ENCODE measurements at places on chromosomes 11 and 22. TPM values are rescaled to one million over a fixed set of nuclear protein-coding genes. Genes with fewer than 3 reads are reported as not detected.

TUBA8 gene
- total RNA-seq: 0.81 TPM

FOXRED1 gene
- 14.6 TPM for total RNA-seq

MPZL2 gene
- total RNA-seq: 8.6 TPM

ART1 gene
- 1.1 TPM for total RNA-seq

- peak; percentile 86 for DNase-seq
- H3K27me3 ChIP-seq: no peaks in the 10 kb centered on the region
- H3K4me1 ChIP-seq: peaks cover 32% of the 10 kb centered on the region
- no peak overlapping the region for H3K4me3 ChIP-seq
Measured at GRCh38 chr22:35582861-35583670, 34.1 kb downstream of the MB start.

- DNase-seq: no peak
- H3K27me3 ChIP-seq: no peaks in the 10 kb centered on the region
Measured at GRCh38 chr11:35511666-35512065, 13.8 kb downstream of the PAMR1 start.

GRCh38 chr22:37578002-37578401 is 1.9 kb downstream of the LGALS2 start:
- no peak for DNase-seq
- H3K4me3 ChIP-seq: no peak overlapping the region
- no peaks in the 10 kb centered on the region for H3K27me3 ChIP-seq
- H3K4me1 ChIP-seq: no peaks in the 10 kb centered on the region

Measured in sigmoid colon (tissue), 7 donors.